ENCODE measurements at places on chromosomes 4 and X.

DNA sequence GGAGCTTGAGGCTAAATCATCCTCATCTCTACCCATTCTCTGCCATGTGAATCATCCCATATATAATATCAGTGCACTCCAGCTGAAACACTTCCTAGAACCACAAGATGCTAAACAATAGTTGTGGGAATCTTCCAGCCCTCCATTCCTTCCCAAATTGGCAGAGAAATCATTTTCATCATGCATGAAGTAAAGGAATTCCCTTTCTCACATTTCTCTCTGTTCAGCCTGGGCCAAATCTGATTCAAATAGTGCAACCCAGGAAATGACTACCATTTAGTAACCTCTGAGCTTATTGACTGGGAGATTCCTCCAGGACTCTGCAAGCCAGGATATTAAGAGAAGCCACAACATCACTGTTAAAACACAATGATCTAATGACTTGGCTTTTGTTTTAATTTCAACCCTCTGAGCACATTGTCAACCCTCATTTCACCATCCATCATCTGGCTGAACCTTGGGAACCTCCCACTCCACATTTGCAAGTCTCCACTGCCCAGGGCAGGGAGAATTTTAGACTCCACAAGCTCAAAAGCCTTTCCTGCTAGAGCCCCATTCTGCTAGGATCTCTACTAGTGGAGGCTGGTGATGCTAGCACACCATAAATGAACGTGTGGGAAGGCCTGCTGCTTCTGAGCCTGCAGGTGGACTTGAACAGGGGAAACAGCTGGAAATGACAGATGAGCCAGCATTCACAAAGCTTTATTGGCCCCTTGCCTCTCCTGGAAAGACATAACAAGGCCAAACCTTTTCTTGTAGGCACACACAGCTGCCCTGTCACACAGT lies 133.9 kb downstream of the TET2 start:
- peak; percentile 99 for DNase-seq

GRCh38 chr4:118354913-118355312 lies 2.1 kb upstream of the PRSS12 start:
- no peak for DNase-seq

- DNase-seq: no peak
Observed at GRCh38 chr4:118825799-118826198, 10.1 kb downstream of the SEC24D start.

DNA sequence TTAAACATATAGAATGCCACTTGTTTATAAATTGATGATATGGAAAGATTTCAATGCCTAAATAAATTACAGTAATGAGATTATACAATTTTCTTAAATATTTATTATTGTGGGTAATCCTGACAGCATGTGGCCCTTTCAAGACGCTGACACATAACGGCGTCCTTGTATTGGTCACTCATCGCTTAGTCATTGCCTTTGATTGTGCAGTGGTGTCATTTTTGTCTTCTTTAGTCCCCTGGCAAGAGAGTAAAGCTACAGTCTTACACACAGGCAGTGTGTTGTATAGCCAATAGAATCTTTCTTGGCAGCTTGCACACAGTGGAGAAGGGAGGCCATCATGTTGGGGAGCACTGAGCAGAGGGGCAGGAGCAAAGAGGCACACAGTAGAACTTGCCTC lies 361.8 kb upstream of the GALNT7 start:
- DNase-seq: no peak

- no peak for DNase-seq
Observed at GRCh38 chrX:136032370-136032769, 47.1 kb downstream of the SLC9A6 start.

- DNase-seq: no peak
Observed at GRCh38 chrX:130705591-130705990, 197.4 kb downstream of the ENOX2 start.

DNA sequence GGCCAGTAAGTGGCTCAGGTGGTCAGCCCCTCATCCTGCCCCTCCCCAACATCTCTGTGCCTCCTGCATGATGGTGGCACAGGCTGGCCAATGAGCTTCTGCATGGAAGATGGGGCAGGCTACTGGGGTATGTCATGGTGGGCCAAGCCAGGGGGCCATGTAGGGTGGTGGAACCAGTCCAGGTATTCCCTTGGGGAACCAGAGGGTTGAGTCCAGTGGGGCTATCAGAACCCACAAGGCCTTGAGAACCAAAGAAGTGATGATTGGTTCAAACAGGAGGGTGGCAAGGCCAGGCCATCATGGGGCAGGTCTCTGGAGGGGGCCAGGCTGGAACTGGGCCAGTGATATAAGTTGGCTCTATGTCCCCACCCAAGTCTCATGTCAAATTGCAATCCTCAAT lies 18.8 kb upstream of the PPP2R2C start:
- no peak for DNase-seq

Data from AG10803 (cell line).